ENCODE measurements at places on chromosomes 11 and 22.

GRCh38 chr11:109096266-109096665, 325.7 kb upstream of the C11orf87 start:
- no peak for DNase-seq

- peak; percentile 32 for DNase-seq
Measured at GRCh38 chr11:85627332-85627997, at the start of gene DLG2. Gene DLG2 (minus strand): TSS chr11:85627344.

GRCh38 chr11:112555491-112556364, 295.1 kb upstream of the PLET1 start:
- peak; percentile 1 for DNase-seq

DNA sequence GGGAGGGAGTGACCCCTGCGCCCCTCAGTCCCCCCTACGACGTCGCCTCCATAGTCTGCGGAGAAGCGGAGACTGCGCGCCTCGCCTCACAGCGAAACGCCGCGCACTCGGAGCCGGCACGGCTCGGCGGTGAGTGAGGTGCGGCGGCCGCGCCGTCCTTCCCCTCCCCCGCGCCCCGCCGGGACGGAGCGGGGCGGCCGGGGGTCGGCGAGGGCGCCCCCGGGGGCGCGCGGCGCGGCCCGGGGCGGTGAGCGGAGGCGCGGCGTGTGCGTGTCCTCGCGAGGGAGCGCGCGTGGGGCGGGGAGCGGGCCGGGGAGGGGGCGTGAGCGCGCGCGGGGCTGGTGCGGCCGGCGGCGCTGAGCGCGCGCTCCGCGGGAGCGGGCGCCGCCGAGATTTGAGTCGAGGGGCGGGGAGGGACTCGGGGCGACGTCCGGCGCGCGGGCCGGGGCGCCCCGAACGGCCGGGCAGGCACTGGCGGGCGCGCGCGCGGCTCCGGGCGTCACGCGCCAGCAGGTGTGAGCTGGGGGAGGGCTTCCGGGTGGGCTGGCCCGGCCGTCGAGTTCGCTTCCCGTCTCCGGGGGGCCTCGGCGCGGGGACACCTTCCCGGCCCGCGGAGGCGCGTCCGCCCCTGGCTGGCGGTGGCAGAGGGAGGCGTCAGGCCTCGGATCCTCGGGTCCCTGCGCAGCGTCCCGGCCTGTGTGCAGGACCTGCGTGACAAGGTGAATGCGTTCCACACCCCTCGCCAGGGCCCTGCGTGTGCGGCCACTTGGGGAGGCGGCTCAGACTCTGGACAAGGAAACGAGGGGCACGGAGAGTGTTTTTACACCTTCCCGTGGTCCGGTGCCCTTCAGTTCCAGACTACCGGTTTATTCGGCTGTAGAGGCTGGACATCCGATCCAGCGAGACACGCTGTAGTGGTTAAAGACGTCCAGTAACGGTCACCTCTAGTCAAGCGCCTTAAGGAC, 50.4 kb downstream of the FAM83F start:
- peak; percentile 30 for DNase-seq

GRCh38 chr11:89381094-89381493, 110.1 kb downstream of the NOX4 start:
- DNase-seq, result no peak

Data from SK-N-DZ (cell line).